ENCODE measurements at places on chromosomes 12 and 14.

DNA sequence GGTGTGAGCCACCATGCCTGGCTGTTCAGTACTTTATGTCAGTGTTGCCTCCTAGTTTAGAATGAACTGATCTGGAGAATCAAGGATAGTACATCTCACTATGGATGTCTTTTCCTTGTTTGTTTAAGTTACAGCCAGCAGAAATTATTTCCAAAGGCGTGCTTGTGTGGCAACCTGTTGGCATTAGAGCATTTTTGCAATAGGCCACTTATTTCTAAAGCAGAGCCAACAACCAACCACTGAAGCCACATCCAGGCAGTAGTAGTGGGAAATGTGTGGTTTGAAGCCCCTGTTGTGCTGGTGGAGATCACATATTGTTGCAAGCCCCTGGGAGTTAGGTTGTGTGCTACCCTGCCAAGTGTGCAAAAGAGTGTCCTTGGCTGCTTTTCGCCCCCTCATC lies 3.7 kb downstream of the ANO6 start:
- DNase-seq = no peak

GRCh38 chr12:121789233-121789781 lies 4.2 kb downstream of the RHOF start:
- DNase-seq = no peak

DNA sequence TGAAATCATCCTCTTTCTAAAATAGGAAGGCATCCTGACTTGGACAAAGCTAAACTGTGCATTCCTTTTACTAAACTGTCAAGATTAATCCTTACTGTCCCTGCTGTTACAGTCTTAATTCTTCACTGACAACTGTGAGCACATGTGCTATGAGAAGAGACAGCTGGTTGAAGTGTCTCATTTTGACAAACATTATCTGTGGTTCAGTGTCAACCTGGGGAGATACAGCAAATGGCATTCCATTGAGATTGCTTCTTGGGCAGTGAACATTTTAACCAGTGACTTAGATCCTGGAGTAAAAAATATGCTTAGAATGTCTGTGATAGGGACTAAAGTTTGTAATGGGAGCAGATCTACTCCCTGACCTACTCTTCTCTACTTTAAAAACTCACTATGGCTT lies 552.6 kb upstream of the ATP2B1 start:
- DNase-seq = no peak

GRCh38 chr12:112527501-112527900 lies 108.8 kb downstream of the PTPN11 start:
- no peak for DNase-seq

GRCh38 chr14:98278800-98279199 lies 993.2 kb downstream of the BCL11B start:
- DNase-seq = no peak

DNA sequence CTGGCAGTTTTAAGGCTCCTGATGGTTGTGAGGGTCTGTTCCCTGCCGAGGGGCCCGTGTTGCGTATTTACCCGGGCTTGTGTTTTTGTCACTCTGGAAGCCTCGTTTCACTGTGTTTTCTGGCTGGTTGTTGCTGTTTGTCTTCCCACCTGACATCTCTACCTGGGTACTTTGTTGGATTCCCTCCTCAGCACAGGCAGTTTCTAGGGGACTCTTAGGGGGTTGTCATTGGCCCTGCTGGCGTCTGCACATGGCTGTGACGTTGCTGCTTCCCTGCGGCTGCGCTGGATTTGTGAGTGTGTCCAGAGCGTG lies 6.4 kb downstream of the FBRSL1 start:
- DNase-seq = no peak

DNA sequence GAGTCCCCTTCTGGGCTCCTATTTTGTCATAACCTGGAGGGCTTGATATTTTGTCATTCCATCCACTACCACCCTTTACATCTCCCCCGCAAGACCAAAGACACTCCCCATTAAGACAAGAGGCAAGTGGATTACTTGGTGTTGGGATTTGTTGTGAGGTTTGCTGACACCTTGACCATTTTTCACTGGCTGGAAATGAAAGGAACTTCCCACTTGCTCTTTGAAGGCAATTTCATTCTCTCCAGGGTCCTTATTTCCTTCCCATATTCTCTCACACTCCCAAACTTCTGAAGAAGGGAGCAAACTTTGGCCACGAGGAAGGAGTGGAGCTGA lies 14.9 kb downstream of the AGAP2 start:
- no peak for DNase-seq

DNA sequence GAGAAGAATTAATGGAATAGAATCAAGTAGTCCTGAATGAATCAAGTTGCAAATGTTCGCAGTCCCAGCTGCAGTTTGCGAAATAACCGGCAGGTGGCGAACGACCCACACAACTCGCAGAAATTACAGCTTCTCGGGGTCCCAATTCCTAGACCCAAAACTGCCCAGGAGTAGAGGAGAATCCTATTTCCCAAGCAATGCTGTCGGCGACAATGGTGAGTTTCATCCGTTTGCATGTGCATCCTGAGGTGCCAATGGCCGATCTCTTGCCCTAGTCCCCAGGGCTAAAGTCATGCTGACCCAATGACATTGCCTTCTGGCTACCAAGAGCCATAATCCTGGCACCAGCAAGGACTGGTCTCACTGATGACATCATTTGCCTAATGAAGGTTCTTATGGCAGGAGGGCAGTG lies 8.5 kb upstream of the ASCL1 start:
- DNase-seq = no peak

- DNase-seq = no peak
Observed at GRCh38 chr14:67446371-67447032, 34.5 kb upstream of the PLEK2 start.

GRCh38 chr12:54306925-54307741 lies 6.3 kb upstream of the NFE2 start:
- DNase-seq = no peak

DNA sequence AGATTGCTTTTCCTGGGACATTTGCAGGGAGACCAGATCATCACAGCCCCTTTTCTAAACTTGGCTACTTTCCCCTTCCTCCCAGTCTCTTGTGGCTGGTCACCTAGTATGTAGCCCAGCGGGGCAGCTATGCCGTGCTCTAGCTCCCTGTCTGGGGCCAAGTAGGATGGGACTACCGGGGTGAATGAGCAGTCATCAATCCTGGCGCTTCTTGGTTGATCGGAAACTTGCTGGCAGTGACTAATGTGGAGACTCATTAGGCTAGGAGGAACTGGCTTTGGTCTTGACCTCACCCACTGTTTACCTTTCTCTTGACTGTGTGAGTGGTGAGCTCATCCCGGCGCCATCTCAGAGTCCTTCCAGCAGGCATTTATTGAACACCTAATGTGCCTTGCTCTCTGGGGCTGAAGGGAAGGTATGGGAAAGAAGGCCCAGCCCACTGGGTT lies 15.9 kb downstream of the PLEKHG3 start:
- DNase-seq = no peak

GRCh38 chr14:52189325-52189724 lies 78.2 kb upstream of the PTGDR start:
- no peak for DNase-seq

GRCh38 chr12:53579545-53579955 lies 46.6 kb downstream of the ATF7 start:
- no peak for DNase-seq
